ENCODE measurements at places on chromosomes 5 and 9. TPM values are rescaled to one million over a fixed set of nuclear protein-coding genes. Genes with fewer than 3 reads are reported as not detected.

The PRUNE2 gene
- 7.7 TPM for total RNA-seq

The KCNN2 gene
- total RNA-seq = 0.29 TPM

The IFNB1 gene
- 3.2 TPM for total RNA-seq

The LAMC3 gene
- total RNA-seq = 0.20 TPM

The ADAMTS19 gene
- 0.87 TPM for total RNA-seq

The RFESD gene
- 0.87 TPM for total RNA-seq

The CACNA1B gene
- 3.5 TPM for total RNA-seq

GRCh38 chr5:136191304-136192014, 1.5 kb downstream of the SMIM32 start:
- DNase-seq = peak; percentile 33

GRCh38 chr5:165863239-165863638, 2357.8 kb downstream of the MAT2B start:
- DNase-seq = no peak

- DNase-seq = peak; percentile 41
These were observed 5.9 kb downstream of the FKBP15 start for GRCh38 chr9:113215132-113215531.

DNA sequence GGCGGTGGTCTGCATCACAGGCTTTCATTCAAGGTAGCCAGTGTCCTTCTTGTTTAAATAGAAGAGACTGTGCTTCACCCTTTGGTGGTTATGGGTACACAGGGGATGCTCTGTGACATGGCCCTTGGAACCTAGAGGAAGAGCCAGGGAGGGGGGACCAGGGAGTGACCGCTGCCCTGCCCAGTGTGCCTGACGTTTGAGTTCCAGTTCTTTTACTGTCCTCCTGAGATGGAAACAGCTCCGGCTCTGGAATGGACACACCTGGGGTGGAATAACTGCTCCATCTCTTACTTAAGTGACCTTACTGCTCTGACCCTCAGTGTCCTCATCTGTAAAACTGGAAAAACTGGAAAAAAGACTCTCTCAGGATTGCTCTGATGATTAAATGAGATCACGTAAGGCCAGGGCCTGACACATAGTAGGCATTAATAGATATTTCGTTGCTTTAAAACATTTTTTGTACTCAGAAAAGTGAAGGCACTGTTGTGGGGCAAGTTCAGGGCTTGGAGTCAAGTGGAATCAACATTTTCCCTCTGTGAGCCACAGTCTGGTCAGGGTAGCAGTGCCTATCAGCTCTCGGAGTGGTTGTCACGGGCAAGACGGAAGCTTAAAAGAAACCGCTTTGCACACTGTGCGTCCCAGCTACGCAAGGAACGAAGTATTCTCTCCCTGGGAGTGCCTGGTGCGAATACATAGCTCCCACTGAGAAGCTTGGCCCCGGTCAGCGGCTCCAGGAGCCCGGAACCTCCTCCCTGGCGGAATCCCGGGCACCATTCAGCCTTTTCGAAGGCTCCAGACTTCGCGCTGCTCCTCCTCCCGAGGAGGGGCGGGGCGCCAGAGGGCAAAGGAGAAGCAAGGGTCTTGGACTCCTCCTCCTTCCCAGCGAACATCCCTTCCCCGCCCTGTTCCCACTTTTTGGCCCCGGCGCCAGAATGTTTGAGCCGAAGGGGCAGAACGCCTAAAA, 5.8 kb downstream of the POU4F3 start:
- no peak for DNase-seq

DNA sequence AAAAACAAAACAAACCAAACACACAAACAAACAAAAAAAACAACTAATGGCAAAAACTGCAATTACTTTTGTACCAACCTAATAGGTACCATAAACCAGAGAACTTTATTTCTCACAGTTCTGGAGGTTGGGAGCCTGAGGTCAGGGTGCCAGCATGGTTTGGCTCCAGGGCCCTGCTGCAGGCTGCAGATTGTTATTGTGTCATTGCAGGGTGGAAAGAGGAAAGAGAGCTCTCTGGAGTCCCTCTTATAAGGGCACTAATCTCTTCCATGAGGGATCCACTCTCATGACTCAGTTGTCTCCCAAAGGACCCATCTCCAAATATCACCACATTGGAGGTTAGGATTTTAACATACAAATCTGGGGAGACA, 64.9 kb upstream of the CPEB4 start:
- DNase-seq = no peak

DNA sequence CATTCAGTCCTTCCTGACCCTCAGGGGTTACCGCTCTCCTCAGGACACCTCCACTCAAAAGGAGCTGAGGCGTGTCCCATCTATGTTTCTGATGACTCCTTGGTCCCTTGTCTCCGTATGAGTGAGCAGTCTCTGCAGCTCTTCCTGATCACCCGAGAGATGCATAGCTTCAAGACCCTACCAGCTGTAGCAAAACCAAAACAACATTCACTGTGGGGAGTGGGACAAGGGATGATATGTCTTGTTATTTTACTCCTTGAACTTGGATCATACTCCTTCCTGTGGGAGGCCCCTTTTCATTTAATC, 14.4 kb downstream of the GLDC start:
- DNase-seq = no peak

GRCh38 chr9:109950710-109951443, 170.9 kb downstream of the PALM2AKAP2 start:
- DNase-seq = no peak

DNA sequence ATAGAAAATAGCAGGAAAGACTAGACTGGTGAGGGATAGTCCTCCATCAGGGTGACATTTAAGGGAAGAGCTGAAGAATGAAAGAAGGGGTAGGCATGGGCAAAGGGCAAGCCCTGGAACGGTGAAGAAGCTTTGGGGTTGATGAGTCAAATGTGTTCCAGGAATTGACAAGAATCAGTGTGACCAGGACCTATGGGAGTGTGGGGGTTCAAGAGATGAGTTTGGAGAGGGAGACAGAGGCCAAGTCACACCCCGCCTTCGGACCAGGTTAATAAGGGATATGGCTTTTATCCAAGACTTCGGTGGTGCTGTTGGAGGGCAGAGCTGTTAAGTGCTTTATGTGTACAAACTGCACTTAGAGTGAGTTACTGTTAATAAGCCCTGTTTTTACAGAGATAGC, 920 bp downstream of the PMPCA start:
- DNase-seq = no peak

GRCh38 chr5:18507114-18507513, 872.9 kb downstream of the TAF11L14 start:
- DNase-seq = no peak

- no peak for DNase-seq
These were observed 27.3 kb downstream of the CARNMT1 start for GRCh38 chr9:75000835-75001234.

DNA sequence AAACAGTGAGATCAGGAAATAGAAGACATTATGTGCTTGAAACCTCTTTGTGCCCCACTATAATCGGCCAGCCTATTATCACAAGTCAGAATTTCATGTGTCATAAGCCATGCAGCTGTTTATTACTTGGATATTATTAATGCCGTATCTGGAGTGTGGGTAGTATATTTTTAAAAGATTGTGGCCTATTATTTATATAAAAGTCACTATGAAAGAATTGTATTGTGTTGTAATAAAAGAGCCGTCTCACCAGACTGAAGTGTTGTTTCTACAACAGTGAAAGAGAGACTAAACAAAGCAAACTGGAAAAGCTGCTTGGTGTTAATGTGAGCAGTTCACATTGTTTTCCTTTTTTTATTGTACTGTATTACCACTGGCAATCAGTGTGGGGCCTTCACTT, 449.1 kb downstream of the PSAT1 start:
- DNase-seq = peak; percentile 10

DNA sequence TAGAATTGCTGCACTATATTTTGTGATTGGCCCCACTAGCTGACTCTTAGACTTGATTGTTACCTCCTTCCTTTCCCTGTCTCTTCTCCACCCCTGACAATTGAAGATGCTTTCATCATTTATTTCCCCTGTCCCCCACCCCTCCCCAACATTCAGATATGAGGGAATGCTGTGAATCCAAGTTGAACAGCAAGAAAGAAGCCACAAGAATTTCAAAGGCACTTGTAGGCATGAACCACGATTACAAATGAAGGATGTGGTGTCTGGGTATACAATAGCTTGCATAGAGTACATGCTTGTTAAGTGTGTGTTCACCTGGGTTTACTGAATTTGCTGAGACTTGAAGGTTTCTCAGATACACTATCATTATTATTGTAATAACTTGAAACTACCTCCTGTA, 78.3 kb upstream of the TRIO start:
- peak; percentile 90 for DNase-seq

GRCh38 chr5:150413176-150413901, 629 bp upstream of the CD74 start:
- no peak for DNase-seq
